ENCODE measurements at places on chromosomes 13 and 19.

DNA sequence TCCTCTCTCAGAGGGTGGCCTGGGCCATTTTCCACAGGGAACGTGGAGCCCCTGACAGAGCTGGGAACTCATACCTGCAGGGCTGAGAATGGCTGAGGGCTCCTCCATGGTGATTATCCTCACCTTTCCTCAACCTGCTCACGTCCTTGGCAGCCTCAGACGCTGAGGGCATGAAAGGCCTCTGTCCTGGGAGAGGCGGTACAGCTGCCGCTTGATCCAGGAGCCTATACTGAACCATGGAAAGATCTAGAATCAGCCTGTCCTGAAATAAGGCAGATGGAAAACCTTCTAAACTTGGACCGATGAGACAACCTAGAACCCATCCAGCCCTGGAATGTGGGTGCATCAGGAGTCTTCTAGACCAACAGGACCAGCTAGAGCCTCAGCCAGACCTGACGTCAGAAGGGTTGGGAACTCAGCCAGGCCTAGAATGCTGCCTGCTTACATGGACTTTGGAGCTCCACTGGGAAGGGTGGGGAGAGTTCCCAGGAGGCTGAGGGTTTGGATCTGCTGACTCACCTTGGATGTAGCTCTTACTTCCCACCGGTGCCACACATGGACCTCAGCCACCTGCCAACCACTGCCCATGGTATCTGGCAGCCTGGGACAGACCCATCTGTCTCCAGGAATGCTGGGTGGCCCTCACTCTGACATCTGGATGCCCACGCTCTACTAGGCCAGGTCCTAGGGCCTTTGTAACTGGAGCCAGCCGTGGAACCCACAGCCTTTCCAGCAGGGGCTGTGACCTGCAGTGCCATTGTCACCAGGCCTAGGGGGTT lies 7.5 kb downstream of the KCTD15 start:
- no peak for DNase-seq

GRCh38 chr13:48660361-48661076 lies 6.8 kb downstream of the CYSLTR2 start:
- DNase-seq = no peak

- DNase-seq = no peak
These were observed 10.8 kb downstream of the SH3GL1 start for GRCh38 chr19:4389511-4390016.

GRCh38 chr19:47806435-47806834 lies 2.1 kb upstream of the TPRX1 start:
- no peak for DNase-seq

GRCh38 chr19:41367848-41368301 lies 3.9 kb upstream of the B9D2 start:
- no peak for DNase-seq

DNA sequence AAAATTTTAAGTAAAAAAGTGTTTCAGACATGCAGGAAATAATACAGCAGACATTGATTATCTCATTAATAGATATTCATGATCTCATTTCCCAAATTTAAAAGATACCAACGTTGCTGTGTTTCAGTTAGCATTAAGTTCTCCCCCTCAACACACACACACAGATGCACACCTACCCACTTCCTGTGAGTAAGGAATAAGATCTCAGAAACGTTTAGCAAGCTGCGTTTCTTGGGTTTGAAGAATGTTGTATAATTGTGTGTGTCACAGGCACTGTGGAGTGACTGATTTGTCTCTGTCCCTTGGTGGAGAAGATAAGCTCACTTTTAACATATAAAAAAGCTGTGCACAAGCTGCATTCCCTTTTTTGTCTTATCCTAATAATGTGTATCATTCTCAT lies 196.8 kb downstream of the PDS5B start:
- DNase-seq = no peak

GRCh38 chr13:73585236-73585635 lies 526.4 kb downstream of the KLF5 start:
- no peak for DNase-seq

GRCh38 chr19:20351244-20351643 lies 184.2 kb downstream of the ZNF486 start:
- no peak for DNase-seq

GRCh38 chr13:80341101-80341755 lies at the start of gene SPRY2:
Gene SPRY2 (minus strand): TSS chr13:80341126. CDS start chr13:80337705, 3,421 bp downstream.
- DNase-seq = peak; percentile 89

- DNase-seq = no peak
These were observed 6.7 kb downstream of the LSM7 start for GRCh38 chr19:2321565-2322283.

- no peak for DNase-seq
These were observed 654 bp upstream of the MEGF8 start for GRCh38 chr19:42324655-42325307.

DNA sequence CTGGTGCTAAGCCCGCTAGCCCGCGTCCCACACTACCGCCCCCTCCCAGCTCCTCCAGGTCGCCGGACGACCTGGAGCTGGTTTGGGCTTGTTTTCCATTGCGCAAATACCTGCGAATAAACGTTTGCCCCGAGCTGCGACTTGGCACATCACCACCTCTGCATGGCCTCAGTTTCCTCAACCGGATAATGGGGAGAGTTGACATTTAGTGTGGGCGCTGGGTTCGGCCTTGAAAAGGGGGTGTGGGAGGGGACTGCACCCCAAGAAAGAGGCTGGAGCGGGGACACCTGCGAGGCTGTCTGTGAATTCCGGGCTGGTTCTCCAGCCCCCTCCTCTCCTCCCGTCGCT lies 11.0 kb upstream of the JUND start:
- no peak for DNase-seq

- DNase-seq = no peak
These were observed 9.9 kb upstream of the ACP7 start for GRCh38 chr19:39074205-39074692.

GRCh38 chr19:30158067-30158892 lies 213.9 kb upstream of the ZNF536 start:
- no peak for DNase-seq

DNA sequence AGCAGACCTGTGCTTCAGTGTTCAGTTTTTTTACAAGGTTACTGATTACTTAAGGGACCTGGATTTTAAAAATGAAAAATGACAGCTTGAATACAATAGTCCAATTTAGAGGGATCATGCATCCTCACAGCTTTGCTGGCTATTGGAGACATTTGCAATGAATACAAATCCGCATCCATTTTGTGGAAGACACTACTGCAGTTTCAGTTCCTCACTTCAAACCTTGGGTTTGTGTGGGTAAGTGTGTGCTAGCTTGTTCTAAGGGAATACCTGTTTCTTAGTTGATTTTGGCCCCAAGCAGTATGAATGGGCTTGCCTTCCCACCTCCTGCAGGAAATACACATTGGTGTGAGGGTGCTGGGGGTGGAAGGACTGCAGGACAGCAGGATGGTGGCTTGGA lies 222.4 kb downstream of the OLFM4 start:
- no peak for DNase-seq

DNA sequence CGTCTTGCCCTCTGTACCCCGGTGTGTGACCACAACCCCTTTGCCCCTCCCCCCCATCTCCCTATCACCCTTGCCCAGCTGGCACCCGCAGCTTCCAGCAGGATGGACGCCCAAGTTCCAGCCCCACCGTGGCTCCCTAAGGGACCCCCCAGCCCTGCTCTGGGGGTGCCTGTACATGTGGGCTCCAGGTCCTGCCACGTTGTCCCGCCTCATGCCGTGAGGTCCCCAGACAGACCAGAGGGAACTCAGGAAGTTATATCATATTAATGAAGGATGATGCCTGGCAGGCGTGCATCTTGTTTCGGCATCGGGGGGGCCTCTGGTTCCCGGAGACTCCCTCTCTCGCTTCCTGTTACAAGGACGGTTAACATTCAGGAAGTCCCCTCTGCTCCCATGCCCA lies 1.6 kb upstream of the PTGIR start:
- DNase-seq = peak; percentile 96

Data from CMK (cell line).